Naive thymus-derived CD8-positive, alpha-beta T cell (primary cell): ENCODE measurements at places on chromosomes 3 and 15. TPM values are rescaled to one million over a fixed set of nuclear protein-coding genes. Genes with fewer than 3 reads are reported as not detected.

- no peak overlapping the region for H3K4me3 ChIP-seq
- peak; percentile 9 for DNase-seq
- H3K27me3 ChIP-seq = peaks cover 12% of the 10 kb centered on the region
Observed at GRCh38 chr3:108004647-108005046, 86.2 kb downstream of the CD47 start.

DNA sequence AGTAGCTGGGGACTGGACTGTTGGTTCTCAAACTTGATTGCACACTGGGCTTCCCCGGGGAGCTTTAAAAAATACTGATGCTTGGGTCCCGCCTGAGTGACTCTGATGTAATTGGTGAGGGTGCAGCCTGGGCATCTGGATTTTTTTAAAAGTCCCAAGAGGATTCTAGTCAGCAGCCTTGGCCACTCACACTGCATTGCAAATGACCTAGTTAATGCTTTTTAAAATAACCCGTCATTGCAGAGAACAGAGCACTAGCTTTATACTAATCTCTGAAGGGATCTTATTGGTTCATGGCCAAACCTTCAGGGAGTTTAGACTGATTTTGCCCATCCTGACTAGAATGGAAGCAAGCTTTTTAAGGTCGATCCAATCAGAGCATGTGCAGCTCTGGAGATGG is 310.6 kb upstream of the PROK2 start:
- H3K4me1 ChIP-seq = peaks cover 4% of the 10 kb centered on the region
- H3K27me3 ChIP-seq = no peaks in the 10 kb centered on the region
- no peak for DNase-seq
- no peak overlapping the region for H3K4me3 ChIP-seq
- H3K36me3 ChIP-seq = no peaks in the 10 kb centered on the region

GRCh38 chr3:49171775-49172500 is 540 bp downstream of the KLHDC8B start:
- peak overlapping the region; percentile 84 for H3K4me3 ChIP-seq
- H3K27me3 ChIP-seq = no peaks in the 10 kb centered on the region
- H3K36me3 ChIP-seq = no peaks in the 10 kb centered on the region
- peak overlapping the region; percentile 86 for H3K27ac ChIP-seq

DNA sequence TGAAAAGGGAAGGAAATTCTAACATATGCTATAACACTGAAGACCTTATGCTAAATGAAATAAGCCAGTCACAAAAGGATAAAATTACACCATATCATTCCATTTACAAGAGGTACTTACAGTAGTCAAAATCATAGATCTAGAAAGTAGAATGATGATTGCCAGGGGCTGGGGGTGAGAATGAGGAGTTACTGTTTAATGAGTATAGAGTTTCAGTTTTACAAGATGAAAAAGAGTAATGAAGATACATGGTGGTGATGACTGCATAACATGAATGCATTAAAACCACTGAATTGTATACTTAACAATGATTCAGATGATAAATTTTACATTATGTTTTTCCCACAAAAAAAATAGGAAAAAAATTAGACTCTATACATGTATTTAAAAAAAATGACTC is 152.6 kb downstream of the SCAPER start:
- H3K36me3 ChIP-seq = peaks cover 32% of the 10 kb centered on the region
- DNase-seq = no peak
- H3K4me1 ChIP-seq = no peaks in the 10 kb centered on the region
- H3K4me3 ChIP-seq = no peak overlapping the region

- no peaks in the 10 kb centered on the region for H3K4me1 ChIP-seq
- H3K27ac ChIP-seq = no peak overlapping the region
- DNase-seq = no peak
- no peaks in the 10 kb centered on the region for H3K27me3 ChIP-seq
Observed at GRCh38 chr3:65914032-65914739, 124.5 kb downstream of the MAGI1 start.

DNA sequence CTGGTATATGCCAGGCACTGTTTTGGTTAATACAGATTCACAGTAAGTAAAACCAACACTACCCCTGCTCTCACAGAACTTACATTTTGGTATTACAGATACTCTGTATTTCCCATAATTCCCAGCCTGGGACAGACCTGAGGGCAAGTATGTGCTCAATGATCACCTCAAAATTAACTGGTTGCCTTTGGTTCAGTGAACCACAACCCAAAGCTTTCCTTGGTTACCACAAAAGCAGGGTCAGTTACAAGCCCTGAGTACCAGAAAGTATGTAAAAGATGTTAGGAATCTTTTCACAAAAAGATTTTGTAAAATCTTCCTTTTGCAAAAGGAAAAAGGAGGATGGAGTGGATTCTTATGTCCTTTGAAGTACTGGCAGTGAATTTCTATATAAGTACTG is 72.2 kb upstream of the GUCA1C start:
- no peak overlapping the region for H3K4me3 ChIP-seq
- H3K27me3 ChIP-seq = no peaks in the 10 kb centered on the region

DNA sequence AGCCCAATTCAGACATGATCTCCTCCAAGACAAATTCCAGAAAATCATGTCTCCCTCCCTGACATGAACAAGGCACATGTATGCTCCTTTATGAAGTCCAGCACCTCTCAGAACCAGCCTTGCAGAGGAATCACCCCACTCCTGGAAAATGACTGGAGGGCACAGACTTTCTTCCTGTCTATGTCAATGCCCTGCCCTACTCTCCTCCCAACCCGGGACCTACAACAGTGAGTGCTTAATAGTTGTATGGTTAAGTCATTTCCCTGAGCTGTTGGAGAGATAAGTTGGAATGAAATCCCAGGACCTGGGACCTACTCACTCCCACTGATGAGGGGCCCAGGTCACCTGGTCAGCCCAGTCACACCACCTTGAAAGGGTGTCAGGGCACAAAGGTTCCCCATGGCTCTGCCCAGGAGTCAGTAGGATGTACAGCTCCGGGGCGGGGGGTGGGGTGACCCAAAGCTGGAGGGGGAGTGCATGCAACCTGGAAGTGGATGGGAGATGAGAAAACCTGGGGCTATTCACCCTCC is 80.1 kb upstream of the HERC1 start:
- H3K4me3 ChIP-seq = no peak overlapping the region
- peaks cover 16% of the 10 kb centered on the region for H3K4me1 ChIP-seq
- H3K27ac ChIP-seq = no peak overlapping the region
- H3K36me3 ChIP-seq = no peaks in the 10 kb centered on the region
- no peak for DNase-seq

DNA sequence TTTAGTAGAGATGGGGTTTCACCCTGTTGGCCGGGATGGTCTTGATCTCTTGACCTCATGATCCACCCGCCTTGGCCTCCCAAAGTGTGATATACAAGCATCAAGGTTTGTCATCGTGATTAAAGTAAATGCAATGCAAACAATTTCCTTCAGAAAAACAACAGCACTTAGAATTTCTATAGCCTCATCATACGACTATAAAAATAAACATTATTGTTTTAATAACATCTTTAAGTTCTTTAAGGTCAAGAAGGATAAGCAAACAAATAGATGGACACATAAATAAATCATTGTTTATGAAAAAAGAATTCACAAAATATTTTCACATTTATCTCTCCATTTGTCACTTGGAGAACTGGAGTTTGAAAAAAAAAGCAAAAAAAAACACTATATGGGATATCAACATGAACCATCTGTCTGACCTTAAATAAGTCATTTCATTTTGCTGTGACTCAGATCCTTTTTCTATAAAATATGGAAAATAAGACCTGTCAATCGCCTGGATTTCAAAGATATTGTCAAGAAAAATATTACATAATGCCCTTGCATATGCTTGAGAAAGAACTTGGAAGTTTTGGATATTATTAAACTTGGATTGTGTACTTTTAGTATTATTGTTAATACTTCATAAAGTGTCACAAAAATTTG is 642.0 kb upstream of the KCNMB2 start:
- H3K4me3 ChIP-seq = no peak overlapping the region
- H3K27me3 ChIP-seq = no peaks in the 10 kb centered on the region
- no peaks in the 10 kb centered on the region for H3K4me1 ChIP-seq
- H3K27ac ChIP-seq = no peak overlapping the region
- no peak for DNase-seq

DNA sequence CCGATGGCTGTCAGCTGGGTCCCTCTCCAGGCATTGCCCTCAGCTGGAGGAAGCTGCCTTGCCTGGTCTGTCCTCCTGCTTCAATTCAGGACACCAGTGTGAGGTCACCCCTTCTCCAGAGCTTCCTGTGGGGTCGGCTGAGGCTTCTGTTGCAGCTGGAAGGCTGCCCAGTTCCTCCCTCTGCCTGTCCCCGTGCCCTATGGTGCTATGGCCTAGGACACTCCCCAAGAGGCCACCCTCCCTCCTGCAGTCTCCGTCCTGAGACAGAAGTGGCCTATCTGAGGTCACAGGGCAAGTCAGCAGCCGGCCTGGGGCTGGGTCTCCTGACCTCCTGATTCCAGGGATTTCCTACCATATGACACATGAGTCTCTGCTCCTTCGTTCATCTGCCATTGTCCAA is 57.9 kb downstream of the RASGRF1 start:
- H3K36me3 ChIP-seq = no peaks in the 10 kb centered on the region
- H3K27ac ChIP-seq = no peak overlapping the region
- no peaks in the 10 kb centered on the region for H3K4me1 ChIP-seq
- H3K4me3 ChIP-seq = no peak overlapping the region
- peaks cover 25% of the 10 kb centered on the region for H3K27me3 ChIP-seq

DNA sequence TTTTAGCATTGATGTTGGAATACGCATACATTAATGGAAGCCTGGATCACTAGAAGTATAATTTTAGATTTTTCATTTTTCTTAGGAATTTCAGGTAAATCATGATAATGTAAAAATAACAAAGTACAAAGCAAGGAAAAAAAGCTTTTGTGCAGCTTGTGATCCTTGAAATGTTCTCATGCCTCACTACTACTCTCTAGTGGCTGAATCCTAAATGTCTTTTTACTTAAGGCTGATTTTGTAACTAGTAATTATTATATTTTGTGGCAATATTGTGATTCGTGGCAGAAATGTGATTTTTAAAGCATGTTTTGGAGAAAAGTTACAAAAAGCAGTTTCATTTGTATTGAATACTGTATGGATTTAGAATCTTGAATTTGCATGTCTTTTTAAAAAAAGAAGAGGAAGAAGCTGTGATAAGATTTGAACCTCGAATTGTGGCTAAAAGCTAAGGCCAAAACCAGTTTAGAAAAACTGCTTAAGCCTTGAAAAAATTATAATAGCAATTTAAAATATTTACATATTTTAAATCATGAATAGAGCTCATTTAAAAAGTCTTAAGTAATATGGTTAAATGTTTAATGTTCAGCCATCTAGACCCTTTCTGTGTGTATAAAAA is 39.0 kb downstream of the U2SURP start:
- DNase-seq = no peak
- no peak overlapping the region for H3K27ac ChIP-seq
- peaks cover 11% of the 10 kb centered on the region for H3K4me1 ChIP-seq

- no peak overlapping the region for H3K4me3 ChIP-seq
- H3K27ac ChIP-seq = peak overlapping the region; percentile 36
- H3K27me3 ChIP-seq = no peaks in the 10 kb centered on the region
- DNase-seq = no peak
Observed at GRCh38 chr3:17094551-17094950, 209.8 kb downstream of the PLCL2 start.

DNA sequence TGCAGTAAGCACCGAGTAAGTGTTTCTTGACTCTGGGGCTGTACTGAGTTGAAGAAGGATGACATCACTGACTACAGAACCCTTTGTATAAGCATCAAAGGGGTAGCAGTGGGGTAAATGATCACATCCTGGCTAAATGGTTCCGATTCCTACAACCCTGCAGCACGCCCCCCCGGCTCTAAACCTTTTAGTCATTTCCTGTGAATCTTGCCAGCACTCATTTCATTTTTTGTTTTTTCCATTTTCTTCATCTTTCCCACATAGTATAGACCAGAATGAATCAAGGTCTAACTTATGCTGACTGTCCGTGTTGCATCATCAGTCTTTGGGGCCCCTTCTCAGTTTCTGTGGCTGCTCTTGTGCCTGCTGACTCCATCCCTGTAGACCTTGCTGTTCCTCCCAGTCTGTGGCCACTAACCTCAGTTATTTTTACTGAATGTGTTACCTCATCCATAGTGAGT is 383.1 kb upstream of the TPRG1 start:
- DNase-seq = peak; percentile 67
- no peak overlapping the region for H3K4me3 ChIP-seq
- H3K27me3 ChIP-seq = no peaks in the 10 kb centered on the region
- H3K27ac ChIP-seq = no peak overlapping the region
- peaks cover 2% of the 10 kb centered on the region for H3K4me1 ChIP-seq

GRCh38 chr3:22308871-22309270 is 557.9 kb upstream of the ZNF385D start:
- no peak overlapping the region for H3K4me3 ChIP-seq
- H3K36me3 ChIP-seq = no peaks in the 10 kb centered on the region
- DNase-seq = no peak
- no peaks in the 10 kb centered on the region for H3K27me3 ChIP-seq

- no peaks in the 10 kb centered on the region for H3K36me3 ChIP-seq
- no peaks in the 10 kb centered on the region for H3K4me1 ChIP-seq
- DNase-seq = no peak
- no peak overlapping the region for H3K4me3 ChIP-seq
- H3K27me3 ChIP-seq = no peaks in the 10 kb centered on the region
Observed at GRCh38 chr3:197350446-197350845, 52.0 kb upstream of the DLG1 start.

GRCh38 chr3:37492977-37493471 is 318.6 kb upstream of the LRRFIP2 start:
- no peak for DNase-seq
- H3K36me3 ChIP-seq = no peaks in the 10 kb centered on the region
- no peak overlapping the region for H3K27ac ChIP-seq
- peaks cover 21% of the 10 kb centered on the region for H3K27me3 ChIP-seq
- no peak overlapping the region for H3K4me3 ChIP-seq

- H3K27me3 ChIP-seq = peaks cover 6% of the 10 kb centered on the region
- H3K36me3 ChIP-seq = no peaks in the 10 kb centered on the region
- H3K27ac ChIP-seq = no peak overlapping the region
- H3K4me3 ChIP-seq = no peak overlapping the region
- no peaks in the 10 kb centered on the region for H3K4me1 ChIP-seq
- DNase-seq = no peak
Observed at GRCh38 chr3:8290611-8291010, 211.0 kb upstream of the LMCD1 start.

GRCh38 chr3:133880886-133881455 is 14.7 kb downstream of the RAB6B start:
- no peak overlapping the region for H3K4me3 ChIP-seq
- no peaks in the 10 kb centered on the region for H3K27me3 ChIP-seq
- no peak for DNase-seq
- H3K4me1 ChIP-seq = no peaks in the 10 kb centered on the region
- no peaks in the 10 kb centered on the region for H3K36me3 ChIP-seq
- H3K27ac ChIP-seq = no peak overlapping the region

Gene ACVR2B
- polyA plus RNA-seq = 1.9 TPM

Gene SLC7A14
- not detected for polyA plus RNA-seq

Gene SLC51A
- 0.67 TPM for polyA plus RNA-seq

Gene PROS1
- polyA plus RNA-seq = not detected

Gene CYP8B1
- polyA plus RNA-seq = not detected

Gene MOBP
- polyA plus RNA-seq = not detected

Gene NRROS
- 0.87 TPM for polyA plus RNA-seq

Gene DUOXA1
- 0.26 TPM for polyA plus RNA-seq

Gene RASL12
- polyA plus RNA-seq = not detected

Gene MESP1
- 0.81 TPM for polyA plus RNA-seq
